ENCODE measurements at places on chromosomes 5 and 9.

- no peak for DNase-seq
Observed at GRCh38 chr5:126143622-126144021, 279.6 kb upstream of the GRAMD2B start.

DNA sequence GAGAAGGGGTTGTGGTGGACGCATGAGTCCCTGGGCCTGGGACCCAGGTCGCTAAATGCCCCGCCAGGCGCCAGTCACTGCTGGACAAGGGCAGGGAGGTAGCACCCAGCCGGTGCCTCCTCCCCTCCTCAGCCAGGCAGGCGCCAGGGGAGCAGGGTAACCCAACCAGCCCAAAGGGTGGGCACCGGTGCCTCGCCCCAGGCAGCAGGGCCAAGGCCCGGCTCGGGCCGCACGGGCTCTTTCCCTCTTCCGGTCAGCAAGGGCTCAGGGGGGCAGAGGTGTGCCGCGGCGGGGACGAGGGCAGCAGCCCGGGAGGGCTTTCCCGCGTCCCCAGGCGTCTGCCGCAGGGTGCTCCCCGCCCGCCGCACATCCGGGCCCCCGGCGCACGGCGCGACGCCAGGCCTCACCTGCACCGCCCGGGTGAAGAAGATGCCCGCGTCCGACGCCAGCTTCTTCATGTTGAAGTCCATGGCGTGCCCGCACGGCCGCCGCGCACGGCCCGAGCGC is 393 bp downstream of the SH3GLB2 start:
- DNase-seq = peak; percentile 80

GRCh38 chr5:172573120-172573882 is 67.8 kb upstream of the NEURL1B start:
- DNase-seq = no peak

- no peak for DNase-seq
Observed at GRCh38 chr9:31119890-31120454, 1264.5 kb upstream of the ACO1 start.

GRCh38 chr5:167720676-167721260 is 570.7 kb upstream of the WWC1 start:
- no peak for DNase-seq

DNA sequence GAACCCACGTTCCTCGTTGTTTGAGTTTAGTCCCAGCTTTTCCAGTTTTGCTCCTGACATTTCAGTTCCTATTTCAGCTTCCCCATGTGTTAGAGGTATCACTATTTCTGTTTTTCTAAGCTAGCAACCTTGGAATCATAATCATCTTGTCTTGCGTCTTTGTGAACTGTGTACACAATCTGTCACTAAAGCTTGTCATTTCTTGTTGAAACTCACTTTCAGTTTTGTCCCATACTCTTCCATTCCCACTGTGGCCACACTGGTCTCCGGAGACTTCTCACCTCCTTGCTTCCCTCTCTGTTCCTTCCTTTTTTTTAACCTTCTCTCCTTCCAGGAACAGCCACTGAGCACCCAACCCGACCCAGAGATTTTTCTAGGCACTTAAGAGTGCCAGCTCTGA is 36.9 kb downstream of the TGFBR1 start:
- DNase-seq = no peak

DNA sequence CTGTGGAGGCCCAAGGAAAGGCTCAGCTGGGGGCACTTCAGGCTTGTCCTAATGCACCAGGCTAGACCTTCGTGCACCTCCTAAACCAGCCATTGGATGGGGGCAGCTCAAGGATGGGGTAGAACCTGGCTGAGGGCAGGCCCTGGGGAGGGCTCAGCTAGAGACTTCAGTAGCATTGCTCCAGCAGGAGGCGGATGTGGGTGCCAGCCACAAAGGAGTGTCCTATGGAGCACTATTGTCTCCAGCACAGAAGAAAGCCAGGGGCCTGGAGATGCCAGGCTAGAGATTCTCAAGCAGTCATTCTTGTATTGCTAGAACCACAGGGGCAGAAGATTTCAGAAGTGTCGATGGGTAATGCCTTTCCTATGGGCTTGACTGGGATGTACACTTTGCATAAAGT is 131.8 kb downstream of the SYK start:
- no peak for DNase-seq

- DNase-seq = no peak
Observed at GRCh38 chr9:109017493-109017892, 4.2 kb upstream of the CTNNAL1 start.

DNA sequence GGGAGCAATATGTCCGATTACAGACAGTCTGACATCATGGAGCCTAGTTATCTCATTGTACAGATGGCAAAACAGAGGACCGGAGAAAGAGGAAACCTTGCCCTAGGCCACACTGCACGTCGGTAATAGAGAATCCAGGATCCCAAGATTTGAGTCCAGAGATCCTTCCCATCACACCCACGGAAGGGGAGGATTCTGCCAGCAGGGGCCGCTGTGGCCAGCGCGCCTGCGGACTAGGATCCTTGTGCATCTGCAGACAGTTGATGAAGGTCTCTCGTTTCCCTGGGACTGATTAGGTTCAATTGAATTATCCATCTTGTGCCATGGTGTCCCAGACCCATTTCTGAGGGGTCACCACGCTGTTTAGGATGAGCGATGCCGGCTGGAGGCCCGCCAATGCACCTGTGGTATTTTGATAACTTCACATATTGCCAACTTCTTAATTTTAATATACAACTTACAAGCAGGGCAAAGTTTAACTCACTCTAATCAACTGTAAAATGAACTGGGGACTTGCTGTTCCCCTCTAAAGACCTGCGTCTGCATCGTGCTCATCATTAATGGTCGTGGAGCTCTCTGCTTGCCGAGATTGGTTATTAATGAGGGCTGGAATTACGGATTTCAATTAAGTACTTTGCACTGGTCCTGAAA is 592.7 kb upstream of the BRINP1 start:
- DNase-seq = no peak
